ENCODE measurements at places on chromosomes 5 and 9. TPM values are rescaled to one million over a fixed set of nuclear protein-coding genes. Genes with fewer than 3 reads are reported as not detected.

The ADAMTS12 gene
- total RNA-seq = 3.1 TPM

GRCh38 chr9:36956908-36957307 lies 77.2 kb downstream of the PAX5 start:
- H3K27me3 ChIP-seq = no peaks in the 10 kb centered on the region
- no peak overlapping the region for H3K27ac ChIP-seq
- no peaks in the 10 kb centered on the region for H3K4me1 ChIP-seq

GRCh38 chr9:13707612-13708576 lies 428.4 kb upstream of the MPDZ start:
- H3K4me1 ChIP-seq = peaks cover 11% of the 10 kb centered on the region
- H3K27me3 ChIP-seq = no peaks in the 10 kb centered on the region
- no peak for DNase-seq
- H3K36me3 ChIP-seq = no peaks in the 10 kb centered on the region
- no peak overlapping the region for H3K4me3 ChIP-seq
- H3K27ac ChIP-seq = no peak overlapping the region

- no peaks in the 10 kb centered on the region for H3K36me3 ChIP-seq
- no peaks in the 10 kb centered on the region for H3K27me3 ChIP-seq
- no peaks in the 10 kb centered on the region for H3K4me1 ChIP-seq
Measured at GRCh38 chr5:100818340-100818739, 84.7 kb downstream of the ST8SIA4 start.

The CSNK1G3 gene
- total RNA-seq = 22.7 TPM

The HK3 gene
- 0.53 TPM for total RNA-seq

GRCh38 chr5:158720281-158720680 lies 379.4 kb downstream of the EBF1 start:
- no peak overlapping the region for H3K4me3 ChIP-seq
- no peaks in the 10 kb centered on the region for H3K4me1 ChIP-seq
- no peaks in the 10 kb centered on the region for H3K36me3 ChIP-seq
- H3K27me3 ChIP-seq = no peaks in the 10 kb centered on the region

GRCh38 chr5:40413743-40414142 lies 266.0 kb upstream of the PTGER4 start:
- H3K4me3 ChIP-seq = no peak overlapping the region
- DNase-seq = no peak
- no peaks in the 10 kb centered on the region for H3K36me3 ChIP-seq
- no peak overlapping the region for H3K27ac ChIP-seq
- no peaks in the 10 kb centered on the region for H3K27me3 ChIP-seq

DNA sequence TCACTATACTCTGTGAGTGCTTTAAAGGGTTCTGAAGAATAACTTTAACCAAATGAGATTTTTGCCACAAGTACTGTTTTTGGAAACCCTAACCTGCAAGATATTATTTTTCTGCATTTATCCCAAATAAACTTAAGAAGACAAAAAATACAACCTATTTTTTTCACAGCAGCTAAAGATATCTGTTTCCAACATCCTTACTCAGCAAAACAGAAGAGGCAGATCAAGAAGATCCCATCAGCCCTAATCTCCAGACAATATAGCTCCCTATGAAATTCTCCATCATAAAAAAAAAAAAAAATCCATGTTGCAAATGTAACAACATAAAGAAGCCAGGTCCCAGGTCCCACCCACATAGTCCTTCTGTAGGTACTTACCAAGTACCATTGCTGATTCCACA lies 7.6 kb downstream of the PCSK1 start:
- no peaks in the 10 kb centered on the region for H3K27me3 ChIP-seq
- DNase-seq = no peak
- no peaks in the 10 kb centered on the region for H3K4me1 ChIP-seq
- no peak overlapping the region for H3K4me3 ChIP-seq
- H3K27ac ChIP-seq = no peak overlapping the region

DNA sequence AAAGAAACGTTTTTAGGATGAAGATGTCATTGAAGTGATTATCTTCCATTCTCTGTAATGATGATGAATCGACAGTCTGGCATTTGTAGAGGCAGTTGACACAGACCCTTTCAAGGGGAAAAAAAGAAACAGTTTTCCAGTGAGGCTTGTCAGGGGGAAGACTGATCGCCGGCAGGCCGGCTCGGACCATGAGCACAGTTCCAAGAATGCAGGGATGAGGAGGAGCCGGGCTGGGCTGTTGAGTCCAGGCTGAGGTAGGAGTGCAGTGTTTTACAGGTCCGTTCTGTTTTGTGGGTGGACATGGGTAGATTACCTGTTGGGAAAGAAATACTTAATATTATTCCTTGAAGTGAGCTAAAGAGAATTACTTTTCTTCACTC lies 194.6 kb downstream of the AOPEP start:
- H3K27me3 ChIP-seq = no peaks in the 10 kb centered on the region
- no peak for DNase-seq
- no peaks in the 10 kb centered on the region for H3K36me3 ChIP-seq
- H3K4me3 ChIP-seq = no peak overlapping the region
- H3K4me1 ChIP-seq = peaks cover 22% of the 10 kb centered on the region

- H3K27ac ChIP-seq = peak overlapping the region; percentile 21
- no peaks in the 10 kb centered on the region for H3K36me3 ChIP-seq
- H3K4me3 ChIP-seq = no peak overlapping the region
- peaks cover 5% of the 10 kb centered on the region for H3K4me1 ChIP-seq
Measured at GRCh38 chr5:142540922-142541422, 144.9 kb downstream of the FGF1 start.

GRCh38 chr5:154276973-154277331 lies 86.4 kb downstream of the GALNT10 start:
- H3K4me1 ChIP-seq = no peaks in the 10 kb centered on the region
- H3K36me3 ChIP-seq = no peaks in the 10 kb centered on the region
- H3K4me3 ChIP-seq = no peak overlapping the region
- no peaks in the 10 kb centered on the region for H3K27me3 ChIP-seq

The SPATA31A3 gene
- total RNA-seq = not detected

The ENTPD8 gene
- total RNA-seq = 0.23 TPM

The KIF4B gene
- total RNA-seq = not detected

GRCh38 chr5:96509316-96509715 lies 76.3 kb upstream of the PCSK1 start:
- no peak overlapping the region for H3K27ac ChIP-seq
- H3K4me1 ChIP-seq = no peaks in the 10 kb centered on the region
- DNase-seq = no peak
- no peaks in the 10 kb centered on the region for H3K27me3 ChIP-seq
- H3K4me3 ChIP-seq = no peak overlapping the region

The SPINK6 gene
- not detected for total RNA-seq

The CTSL gene
- 75.5 TPM for total RNA-seq

The FBXL7 gene
- total RNA-seq = 2.7 TPM

DNA sequence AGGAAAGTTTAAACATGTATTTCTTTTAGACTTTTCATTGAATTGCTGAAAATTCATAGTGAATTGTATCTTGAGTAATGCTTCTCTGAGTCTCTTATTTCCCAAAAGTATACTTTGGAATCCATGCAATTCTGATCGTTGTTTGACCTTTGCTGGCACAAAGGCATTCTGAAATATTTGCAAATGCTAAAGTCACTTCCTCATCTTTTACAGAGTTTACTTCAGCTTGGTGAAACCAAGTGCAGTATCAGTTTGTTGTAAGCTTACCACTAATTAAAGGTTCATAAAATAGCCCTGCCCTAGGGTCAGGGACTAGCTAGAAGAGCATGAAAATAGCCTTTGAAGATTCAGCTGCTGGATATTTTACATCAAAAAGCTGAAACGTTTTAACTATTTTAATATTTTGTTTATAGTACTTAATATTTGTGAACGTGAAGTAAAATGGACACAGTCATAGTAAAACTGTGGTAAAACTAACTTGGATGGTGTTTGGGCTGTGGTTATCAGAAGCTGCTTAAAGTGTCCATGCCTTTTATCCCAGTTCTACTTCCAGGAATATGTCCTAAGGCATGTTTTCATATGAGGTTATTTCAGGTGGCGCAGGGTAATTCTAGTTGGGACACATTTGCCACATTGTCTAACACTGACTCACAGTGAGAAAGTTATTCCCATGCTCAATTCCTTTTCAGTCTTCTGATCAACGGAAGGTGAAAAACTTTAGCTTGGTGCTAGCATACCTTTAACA lies 45.3 kb downstream of the SLC22A5 start:
- no peak for DNase-seq
- no peak overlapping the region for H3K4me3 ChIP-seq
- peaks cover 82% of the 10 kb centered on the region for H3K4me1 ChIP-seq
- no peaks in the 10 kb centered on the region for H3K36me3 ChIP-seq
- H3K27me3 ChIP-seq = no peaks in the 10 kb centered on the region
- peak overlapping the region; percentile 98 for H3K27ac ChIP-seq

DNA sequence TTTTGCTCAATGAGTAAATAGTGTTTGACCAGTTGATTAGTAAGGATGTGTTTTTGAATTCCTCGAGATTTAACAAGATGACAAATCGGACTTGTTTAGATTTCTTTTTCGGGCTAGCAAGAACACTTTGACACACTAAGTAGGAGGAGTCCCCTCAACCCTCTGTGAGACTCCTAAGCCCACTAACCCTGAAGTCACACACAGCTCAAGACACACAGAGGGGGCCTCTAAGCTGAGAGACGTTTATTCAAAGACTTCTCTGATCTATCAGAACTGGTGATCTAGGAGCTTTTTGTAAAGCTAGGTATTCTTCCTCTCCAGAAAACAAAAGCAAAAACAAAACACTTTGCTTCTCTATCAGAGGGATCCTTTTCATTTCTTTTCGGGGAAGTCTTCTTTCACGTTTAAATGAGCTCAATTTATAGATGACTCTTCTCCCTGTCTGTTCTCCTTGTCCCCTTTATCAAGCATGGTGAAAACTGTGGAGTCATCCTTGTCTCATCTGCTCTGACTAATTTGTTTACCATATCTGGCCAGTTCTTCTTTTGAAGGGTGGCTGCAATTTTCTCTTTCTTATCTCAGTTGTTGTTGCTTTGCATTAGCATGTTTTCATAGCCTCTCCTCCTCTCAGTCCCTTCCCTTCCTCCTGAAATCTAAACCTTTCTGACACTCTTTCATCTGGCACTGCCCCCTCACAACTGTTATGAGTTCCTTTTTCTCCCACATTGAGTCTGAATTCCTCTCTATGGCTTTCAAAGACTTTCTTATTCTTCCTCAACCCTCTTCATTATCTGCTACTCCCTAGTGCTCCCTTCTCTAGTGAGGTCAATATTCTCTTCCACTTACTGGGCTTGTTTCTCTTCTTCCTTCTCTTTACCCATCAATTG lies 68.5 kb upstream of the RAI14 start:
- H3K27me3 ChIP-seq = no peaks in the 10 kb centered on the region
- no peak for DNase-seq
- H3K4me3 ChIP-seq = no peak overlapping the region

The SLCO6A1 gene
- total RNA-seq = not detected

DNA sequence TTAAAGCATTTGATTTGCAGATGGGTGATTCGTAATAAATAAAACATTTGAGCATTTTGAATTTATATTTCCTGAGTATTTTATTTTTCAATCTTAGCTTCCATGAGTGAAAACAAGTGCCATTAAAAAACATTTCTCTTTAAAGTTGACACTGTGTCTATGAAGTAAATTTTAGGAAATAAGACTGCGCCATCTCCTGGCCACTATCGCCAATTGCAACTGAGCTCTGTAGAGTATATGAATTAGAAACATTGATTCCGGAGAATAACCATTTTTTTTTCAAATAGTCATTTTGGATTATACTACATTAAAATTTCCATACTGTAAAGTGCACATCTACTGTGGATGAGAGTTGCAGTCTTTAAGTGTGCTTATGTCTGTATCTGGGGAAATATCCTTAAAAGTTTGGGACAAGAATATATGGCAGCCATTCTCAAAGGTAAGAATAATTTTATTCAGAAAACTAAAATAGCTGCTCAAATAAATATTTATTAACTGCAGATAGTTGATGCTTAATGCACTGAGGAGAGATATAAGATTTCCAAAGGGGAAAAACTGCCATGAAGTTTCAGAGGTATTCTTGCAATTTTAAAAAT lies 5.9 kb downstream of the DMRTA1 start:
- H3K36me3 ChIP-seq = no peaks in the 10 kb centered on the region
- H3K4me1 ChIP-seq = peaks cover 14% of the 10 kb centered on the region
- peak; percentile 20 for DNase-seq
- no peak overlapping the region for H3K27ac ChIP-seq

The PALM2AKAP2 gene
- total RNA-seq = 0.15 TPM

DNA sequence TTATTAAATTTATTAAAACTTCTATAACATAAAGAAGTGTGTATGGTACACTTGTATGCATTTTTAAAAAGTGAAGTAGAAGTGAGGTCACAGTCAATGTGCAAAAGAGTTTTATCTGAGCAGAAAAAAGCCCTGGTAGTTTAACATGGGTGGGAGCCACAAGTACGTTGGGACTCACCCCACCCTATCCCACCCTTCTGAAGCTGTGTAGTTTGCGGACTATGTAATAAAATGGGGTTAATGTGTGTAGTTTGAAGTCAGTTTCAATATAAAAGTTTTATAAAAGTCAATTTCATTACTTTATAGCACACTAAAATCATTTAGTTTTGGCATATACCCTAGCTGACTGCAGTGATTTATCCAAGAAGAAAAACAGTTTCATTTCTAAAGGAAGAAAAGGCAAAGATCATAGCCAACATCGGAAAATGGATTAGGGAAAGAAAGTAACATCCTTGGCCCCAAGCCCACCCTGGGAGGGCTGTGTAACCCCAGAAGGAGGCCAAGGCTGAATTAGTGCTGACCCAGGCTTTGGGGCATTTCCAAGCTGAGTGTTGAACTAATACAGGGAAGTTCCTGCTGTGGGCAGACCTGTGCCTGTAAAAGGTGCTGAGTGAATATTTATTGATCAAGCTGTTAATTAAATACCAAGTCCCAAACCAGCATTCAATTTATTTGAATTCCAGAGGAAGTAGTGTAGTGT lies 398.6 kb upstream of the ADAMTSL1 start:
- no peaks in the 10 kb centered on the region for H3K27me3 ChIP-seq
- no peaks in the 10 kb centered on the region for H3K4me1 ChIP-seq
- H3K36me3 ChIP-seq = no peaks in the 10 kb centered on the region
- DNase-seq = no peak

DNA sequence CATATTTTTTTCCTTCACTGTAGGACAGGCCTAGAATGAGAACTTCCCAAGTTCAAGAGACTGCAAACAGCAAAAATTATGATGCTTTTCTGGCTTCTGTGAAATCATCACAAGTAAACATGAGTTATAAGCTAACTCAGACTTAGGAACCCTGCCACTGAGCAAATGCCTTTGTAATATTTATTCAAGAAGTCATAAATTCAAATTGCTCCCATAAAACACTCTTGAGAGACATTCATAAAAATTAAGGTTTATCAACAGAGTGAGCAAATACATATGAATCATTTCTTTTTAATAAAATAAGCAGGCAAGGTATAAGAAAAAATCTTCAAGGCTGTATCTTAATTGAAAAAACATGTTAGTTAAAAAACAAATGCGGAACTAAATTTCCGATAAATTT lies 124.2 kb downstream of the GNA14 start:
- H3K4me1 ChIP-seq = no peaks in the 10 kb centered on the region
- DNase-seq = no peak
- no peaks in the 10 kb centered on the region for H3K36me3 ChIP-seq

- no peaks in the 10 kb centered on the region for H3K4me1 ChIP-seq
- H3K4me3 ChIP-seq = no peak overlapping the region
- H3K27ac ChIP-seq = no peak overlapping the region
- DNase-seq = no peak
- no peaks in the 10 kb centered on the region for H3K27me3 ChIP-seq
Measured at GRCh38 chr5:51279983-51280706, 103.1 kb upstream of the ISL1 start.

The FAXDC2 gene
- total RNA-seq = 5.0 TPM

- H3K27me3 ChIP-seq = no peaks in the 10 kb centered on the region
- H3K4me3 ChIP-seq = no peak overlapping the region
- H3K27ac ChIP-seq = no peak overlapping the region
Measured at GRCh38 chr5:54924487-54924886, 60.9 kb downstream of the ESM1 start.

The ADAMTS2 gene
- total RNA-seq = 2.8 TPM

All from gastrocnemius medialis (tissue), 4 donors.